Activated CD8-positive, alpha-beta memory T cell treated with anti-CD3 and anti-CD28 coated beads for 4 hours (primary cell): ENCODE measurements at places on chromosomes 5 and 9.

- no peak for DNase-seq
These were observed 26.0 kb downstream of the JAKMIP2 start for GRCh38 chr5:147756566-147756965.

DNA sequence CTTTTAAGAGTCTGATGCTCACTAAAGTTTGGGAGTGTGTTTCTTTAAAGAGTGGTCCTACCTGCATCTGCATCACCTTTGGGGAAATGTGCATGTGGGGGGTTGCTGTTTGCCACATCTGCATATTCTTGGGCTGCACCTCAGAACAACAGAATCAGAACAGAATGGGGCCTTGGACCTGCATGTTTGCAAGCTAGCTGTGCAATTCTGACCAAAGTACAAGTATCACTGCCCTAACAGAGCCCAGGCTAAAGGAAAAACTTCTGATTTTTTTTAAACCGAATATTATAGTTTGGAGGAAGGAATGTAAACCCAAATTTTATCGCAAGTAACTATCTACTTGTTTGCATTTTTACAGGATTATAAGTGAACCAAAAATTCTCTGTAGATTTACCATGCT lies 34.2 kb upstream of the PRLR start:
- no peak for DNase-seq

GRCh38 chr9:125332527-125332926 lies 70.9 kb downstream of the GAPVD1 start:
- DNase-seq, result no peak

GRCh38 chr5:74380193-74380592 lies 260.3 kb downstream of the ENC1 start:
- DNase-seq, result no peak

- DNase-seq, result no peak
These were observed 416.4 kb downstream of the EFNA5 start for GRCh38 chr5:107254214-107254901.
